AML-193 (cell line): ENCODE measurements at places on chromosomes 7 and 10.

DNA sequence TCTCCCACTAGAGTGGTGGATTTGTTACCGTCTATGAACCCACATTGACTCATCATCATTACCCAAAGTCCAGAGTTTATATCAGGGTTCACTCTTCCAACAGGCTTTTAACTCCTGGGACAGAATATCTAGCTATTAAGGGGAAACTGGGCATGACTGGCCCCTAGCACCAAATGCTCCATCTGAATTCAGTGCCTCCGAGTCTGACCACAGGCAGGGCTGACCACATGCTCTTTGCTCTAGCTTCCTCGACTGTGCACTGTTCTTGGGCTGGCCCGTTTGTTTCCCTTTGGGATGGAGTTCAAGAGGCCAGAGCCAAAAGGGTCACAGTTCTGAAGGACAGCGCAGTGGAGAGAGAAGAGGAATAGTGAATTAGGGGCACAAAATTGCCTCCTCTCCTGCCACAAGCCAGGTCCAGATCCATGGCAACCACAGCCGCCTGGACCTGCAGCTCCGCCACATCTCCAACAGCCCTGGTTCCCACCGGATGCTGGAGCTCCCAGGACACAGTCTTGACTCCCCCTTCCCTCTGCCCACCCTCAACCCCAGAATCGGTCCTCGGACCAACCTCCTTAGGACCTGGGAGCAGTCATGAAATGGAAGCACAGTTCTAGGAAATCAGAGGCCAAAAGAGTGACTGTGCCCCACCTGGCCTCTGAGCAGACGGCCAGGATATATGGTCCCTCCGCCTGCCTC, 16.2 kb downstream of the CAMK2G start:
- no peak for DNase-seq

DNA sequence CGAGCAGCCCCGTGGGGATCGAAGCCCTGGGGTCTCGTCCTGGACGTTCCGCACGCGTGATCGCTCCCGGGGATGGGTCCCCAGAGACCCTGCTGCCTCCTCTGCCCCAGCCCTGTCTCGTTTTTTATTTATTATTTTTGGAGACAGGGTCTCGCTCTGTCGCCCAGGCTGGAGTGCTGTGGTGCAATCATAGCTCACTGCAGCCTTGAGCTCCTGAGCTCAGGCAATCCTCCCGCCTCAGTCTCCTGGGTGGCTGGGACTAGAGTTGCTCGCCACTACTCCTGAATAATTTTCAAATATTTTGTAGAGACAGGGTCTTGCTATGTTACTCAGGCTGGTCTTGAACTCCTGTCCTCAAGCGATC, 319 bp upstream of the STX1A start:
- DNase-seq: no peak

- DNase-seq: no peak
Observed at GRCh38 chr7:140122965-140123364, 53.8 kb downstream of the KDM7A start.

GRCh38 chr10:101311185-101312066, 42.5 kb upstream of the BTRC start:
- no peak for DNase-seq

- DNase-seq: no peak
Observed at GRCh38 chr10:60872451-60872850, 71.5 kb downstream of the RHOBTB1 start.

DNA sequence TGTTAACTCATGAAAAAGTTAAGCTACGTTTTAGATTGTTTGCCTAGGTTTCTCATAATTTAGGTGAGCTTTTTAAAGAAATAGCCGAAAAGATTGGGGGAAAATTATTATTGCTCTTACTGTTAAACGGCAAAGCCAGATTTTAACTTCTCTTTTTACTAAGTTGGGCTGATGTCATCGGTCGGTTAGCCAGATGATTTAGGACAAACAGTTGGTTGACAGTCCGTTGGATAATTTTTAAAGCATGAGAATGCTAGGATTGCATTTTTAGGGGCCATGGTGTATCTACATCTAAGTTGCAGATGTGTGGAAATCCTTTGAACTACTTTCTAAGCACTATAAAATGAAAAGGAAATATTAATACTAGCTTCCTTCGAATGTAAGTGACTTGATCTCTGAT, 280.9 kb upstream of the AKR1E2 start:
- DNase-seq: no peak

- peak; percentile 83 for DNase-seq
Observed at GRCh38 chr10:69073736-69074364, 14.1 kb upstream of the SRGN start.

- no peak for DNase-seq
Observed at GRCh38 chr10:120650705-120651399, 193.8 kb downstream of the PLPP4 start.

- no peak for DNase-seq
Observed at GRCh38 chr10:35961501-35961900, 319.4 kb upstream of the FZD8 start.

DNA sequence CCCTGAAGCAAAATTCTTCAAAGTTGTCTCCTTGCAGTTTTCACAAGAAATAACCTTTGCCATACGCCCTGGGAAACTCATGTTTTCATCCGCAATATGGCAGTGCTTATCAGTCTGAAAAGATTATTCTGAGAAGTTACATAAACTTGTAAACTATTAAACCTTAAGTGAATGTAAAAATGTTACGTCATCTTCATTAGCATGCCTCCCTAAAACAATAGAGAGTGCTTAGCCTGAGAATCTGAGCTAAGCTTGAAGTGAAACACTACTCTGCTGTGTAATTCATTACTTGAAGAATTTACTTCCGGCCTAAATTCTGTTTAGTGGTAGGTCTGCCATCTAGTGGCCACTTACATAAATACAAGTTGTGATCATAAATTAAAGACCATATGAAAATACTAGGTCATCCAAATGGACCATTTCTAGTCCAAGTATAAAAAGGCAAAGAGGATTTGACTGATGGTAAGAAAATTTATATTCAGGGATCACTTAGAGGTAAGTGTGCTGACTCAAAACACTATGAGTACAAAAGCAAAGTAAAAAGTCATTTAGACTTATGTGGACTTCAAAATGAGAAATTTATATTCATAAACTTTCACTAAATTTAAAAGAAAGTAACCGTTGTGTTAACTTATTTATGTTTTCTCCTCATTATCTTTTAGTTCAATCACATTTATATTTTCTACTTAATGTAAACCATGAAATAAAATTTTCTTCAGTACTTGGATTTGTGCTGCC, 745.1 kb upstream of the LRRTM3 start:
- DNase-seq: peak; percentile 39

- peak; percentile 40 for DNase-seq
Observed at GRCh38 chr7:50304911-50305582, 531 bp downstream of the IKZF1 start.

- no peak for DNase-seq
Observed at GRCh38 chr10:119162452-119163092, 2.9 kb downstream of the SFXN4 start.

- no peak for DNase-seq
Observed at GRCh38 chr7:2249744-2250323, 7.8 kb downstream of the NUDT1 start.

DNA sequence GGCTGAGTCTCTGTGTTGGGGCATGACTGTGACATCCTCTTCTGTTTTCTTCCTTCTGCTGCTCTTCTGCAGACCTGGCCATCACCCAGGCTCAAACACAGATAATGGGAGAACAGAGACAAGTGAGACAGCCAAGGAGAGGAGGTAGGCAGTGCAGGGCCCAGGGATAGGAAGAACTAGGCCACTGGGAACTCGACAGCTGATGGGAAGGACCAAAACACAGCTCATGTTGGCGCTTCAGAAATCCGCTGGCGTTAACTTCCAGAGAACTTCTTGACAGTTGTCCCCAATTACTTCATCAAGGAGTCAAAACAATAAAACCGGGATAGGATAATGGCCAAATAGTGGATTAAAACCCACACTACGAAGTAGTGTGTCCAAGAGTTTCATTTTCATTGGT, 97.0 kb upstream of the PALS2 start:
- DNase-seq: no peak
